ENCODE measurements at places on chromosomes 5 and 9.

- no peak for DNase-seq
These were observed 2.2 kb downstream of the PLCXD3 start for GRCh38 chr5:41508186-41508585.

GRCh38 chr5:17477573-17478265 lies 20.3 kb upstream of the TAF11L2 start:
- DNase-seq, result peak; percentile 62

GRCh38 chr5:89232139-89232603 lies 349.2 kb upstream of the MEF2C start:
- peak; percentile 20 for DNase-seq

- DNase-seq, result no peak
These were observed 26.6 kb downstream of the AK3 start for GRCh38 chr9:4714266-4715016.

- DNase-seq, result peak; percentile 21
These were observed 56.9 kb upstream of the RASA1 start for GRCh38 chr5:87210743-87211142.

DNA sequence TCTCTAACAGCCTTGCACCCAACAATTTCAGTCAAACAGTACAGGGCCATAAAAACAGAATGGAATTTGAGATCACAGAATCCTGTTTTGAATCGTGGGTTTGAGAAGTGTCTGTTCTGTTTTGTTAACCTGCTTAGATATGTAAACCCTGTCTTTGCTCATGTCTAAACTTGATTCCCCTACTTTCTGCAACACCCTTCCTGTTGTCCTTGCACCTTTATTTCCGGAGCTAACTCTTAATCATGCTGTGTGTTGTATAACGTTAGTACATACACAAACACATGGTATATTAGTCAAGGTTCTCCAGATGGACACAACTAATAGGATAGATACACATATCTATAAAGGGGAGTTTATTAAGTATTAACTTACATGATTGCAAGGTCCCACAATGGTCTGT lies 2229.2 kb upstream of the C9orf72 start:
- DNase-seq, result no peak

DNA sequence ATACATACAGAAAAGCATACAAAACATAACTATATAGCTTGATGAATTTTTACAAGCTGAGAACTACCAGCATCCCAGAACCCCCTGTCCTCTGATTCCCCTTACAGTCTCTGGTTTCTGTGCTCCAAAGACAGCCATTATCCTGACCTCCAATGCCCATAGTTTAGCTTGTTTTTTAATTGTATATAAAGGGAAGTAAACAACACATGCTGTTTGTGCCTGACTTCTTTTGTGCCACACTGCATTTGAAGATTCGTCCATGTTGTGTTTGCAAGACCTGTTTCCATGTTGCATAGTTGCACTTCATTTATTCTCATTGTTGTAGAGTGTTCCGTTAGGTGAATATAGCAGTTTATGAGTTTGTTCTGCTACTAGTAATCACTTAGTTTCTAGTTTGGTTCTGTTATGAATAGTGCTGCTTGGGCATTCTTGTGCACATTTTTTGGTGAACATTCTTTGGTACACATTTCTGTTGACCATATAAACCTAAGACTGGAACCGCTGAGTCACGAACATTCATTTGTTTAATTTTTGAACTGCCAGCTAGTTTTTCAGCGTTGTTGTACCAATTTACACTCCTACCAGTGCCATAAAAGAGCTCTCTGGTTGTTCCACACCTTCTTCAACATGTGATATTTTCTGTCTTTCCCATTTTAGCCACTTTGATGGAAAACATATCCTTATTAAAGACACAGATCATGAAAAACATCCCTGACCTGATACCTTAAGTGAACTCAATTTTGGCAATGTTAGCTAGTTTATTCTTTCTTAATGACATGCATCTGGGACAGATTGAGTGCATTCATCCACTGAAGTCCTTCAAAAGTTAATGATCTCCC lies 78.1 kb upstream of the ANXA1 start:
- no peak for DNase-seq

GRCh38 chr5:124859556-124860290 lies 113.3 kb upstream of the ZNF608 start:
- no peak for DNase-seq

DNA sequence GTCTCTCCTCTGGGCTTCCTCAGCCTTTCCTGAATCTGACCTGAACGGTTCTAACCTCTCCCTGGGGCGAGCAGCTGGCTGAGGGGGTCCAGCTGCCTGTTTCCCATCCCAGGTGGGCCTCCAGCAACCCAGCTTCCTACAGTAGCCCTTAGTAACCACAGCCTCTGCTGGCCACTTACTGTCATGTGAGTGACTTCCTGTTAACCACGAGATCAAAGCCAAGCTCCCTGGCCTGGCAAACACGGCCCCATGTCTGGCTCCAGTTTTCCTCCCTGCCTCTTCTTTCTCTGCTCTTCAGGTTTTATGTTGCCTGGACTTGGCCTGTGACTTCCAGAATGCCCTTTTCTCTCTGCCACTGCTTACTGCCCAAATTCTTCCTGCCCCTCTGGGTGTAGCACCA lies 47.2 kb upstream of the DAB2IP start:
- DNase-seq, result peak; percentile 56

DNA sequence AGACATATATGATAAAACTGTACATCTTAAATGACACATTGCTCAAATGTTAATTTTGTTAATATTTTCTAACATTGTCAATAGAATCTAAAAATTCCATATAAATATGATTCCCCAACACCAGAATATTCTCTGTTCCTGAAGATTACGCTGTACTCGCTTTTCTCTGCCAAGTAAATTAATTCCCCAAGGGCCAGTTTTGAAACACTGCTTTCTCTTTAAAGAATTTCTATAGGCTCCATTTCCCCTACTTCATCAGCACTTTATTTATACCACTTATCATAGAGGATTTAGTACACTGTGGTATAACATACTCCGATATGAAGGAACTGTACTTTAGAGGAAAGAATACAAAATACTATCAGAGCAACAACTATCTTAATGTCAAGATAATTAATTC lies 101.4 kb upstream of the ACOT12 start:
- DNase-seq, result no peak

DNA sequence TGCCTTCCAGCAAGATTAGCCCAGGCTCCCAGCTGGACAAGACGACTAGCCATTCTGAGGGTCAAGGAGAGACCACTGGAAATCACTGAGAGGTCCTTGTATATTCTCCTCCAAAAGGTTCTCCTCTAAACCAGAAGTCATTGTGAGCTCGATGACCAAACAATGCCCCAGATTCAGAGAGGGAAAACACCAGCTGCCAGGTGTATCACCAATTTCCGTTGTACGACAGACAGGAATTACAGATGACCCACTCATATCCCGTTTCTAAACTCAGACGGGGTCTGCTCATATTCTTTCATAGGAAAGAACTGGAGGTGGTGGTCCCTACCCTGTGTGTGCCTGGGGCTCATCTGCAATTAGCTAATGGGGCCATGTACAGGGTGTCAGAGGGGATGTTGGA lies 14.2 kb downstream of the FAXDC2 start:
- no peak for DNase-seq

DNA sequence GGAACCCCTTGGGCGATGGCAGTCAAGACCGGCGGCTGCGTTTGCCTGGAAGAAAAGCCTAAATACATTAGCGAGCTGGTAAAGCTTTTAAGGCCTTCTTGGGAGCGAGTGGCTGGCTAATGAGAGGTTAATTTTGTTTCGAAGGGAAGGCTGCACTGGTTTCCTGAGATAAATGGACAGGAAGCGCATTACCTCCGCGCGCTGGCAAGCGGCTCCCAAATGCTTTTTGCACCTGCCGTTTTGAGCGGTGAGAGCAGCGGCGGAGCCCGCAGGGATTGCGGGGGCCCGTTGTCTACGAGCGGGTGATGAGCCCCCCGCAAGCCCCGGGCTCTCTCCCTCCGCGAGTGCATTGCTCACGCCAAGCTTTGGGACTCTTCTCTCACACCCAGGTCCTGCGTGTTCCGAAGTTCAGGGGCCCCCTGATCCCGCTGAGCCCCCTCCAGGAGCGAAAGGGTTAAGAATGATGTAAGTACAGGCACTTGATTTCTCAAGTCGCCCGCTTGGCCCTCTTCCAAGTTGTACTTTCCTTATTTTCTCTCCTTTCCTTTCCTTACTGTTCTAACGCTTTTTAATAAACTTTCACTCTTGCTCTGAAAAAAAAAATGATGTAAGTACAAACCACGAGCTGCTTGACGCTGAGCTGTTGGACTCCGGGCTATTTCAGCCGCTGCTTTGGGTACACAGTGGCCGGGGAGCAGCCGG lies 3.1 kb upstream of the RGMB start:
- peak; percentile 92 for DNase-seq

DNA sequence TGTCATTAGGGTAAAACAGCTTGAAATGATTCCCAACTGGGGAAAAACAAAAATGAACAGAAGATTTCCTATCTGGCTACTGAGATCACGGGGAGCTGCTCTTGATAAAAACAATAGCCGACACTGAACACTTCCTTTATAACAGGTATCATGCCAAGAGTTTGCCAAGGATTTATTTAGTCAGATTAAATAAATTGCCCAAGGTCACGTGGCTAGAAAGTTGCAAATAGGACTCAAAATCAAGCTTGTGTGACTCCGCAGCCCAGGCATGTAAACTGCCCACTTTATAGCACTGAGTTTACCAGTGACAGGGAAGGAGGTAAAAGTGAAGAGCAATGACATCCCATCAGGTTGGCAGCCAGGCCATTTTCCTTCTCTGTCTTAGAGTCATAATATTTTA lies 120.7 kb upstream of the ZNF618 start:
- no peak for DNase-seq

DNA sequence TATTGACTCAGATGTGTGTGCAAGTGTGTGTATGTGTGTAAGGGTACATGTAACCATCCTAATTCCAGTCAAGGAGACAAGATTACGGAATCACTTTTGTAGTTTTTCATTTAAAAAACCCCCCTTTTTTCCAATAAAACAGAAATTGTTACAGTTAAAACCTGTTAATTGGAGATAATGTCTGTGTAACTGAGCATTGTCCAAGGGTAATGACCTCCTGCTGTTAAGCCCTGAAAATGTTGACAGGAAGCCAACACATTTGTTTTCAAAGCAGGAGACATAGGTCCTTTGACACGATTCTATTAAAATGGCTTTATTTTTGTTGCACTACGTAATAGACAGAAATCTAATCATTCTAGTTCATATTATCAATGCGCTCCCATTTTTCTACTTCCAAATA lies 457.3 kb upstream of the ARRDC3 start:
- peak; percentile 12 for DNase-seq

- DNase-seq, result peak; percentile 30
These were observed 101.5 kb upstream of the SNX2 start for GRCh38 chr5:122673343-122673742.

DNA sequence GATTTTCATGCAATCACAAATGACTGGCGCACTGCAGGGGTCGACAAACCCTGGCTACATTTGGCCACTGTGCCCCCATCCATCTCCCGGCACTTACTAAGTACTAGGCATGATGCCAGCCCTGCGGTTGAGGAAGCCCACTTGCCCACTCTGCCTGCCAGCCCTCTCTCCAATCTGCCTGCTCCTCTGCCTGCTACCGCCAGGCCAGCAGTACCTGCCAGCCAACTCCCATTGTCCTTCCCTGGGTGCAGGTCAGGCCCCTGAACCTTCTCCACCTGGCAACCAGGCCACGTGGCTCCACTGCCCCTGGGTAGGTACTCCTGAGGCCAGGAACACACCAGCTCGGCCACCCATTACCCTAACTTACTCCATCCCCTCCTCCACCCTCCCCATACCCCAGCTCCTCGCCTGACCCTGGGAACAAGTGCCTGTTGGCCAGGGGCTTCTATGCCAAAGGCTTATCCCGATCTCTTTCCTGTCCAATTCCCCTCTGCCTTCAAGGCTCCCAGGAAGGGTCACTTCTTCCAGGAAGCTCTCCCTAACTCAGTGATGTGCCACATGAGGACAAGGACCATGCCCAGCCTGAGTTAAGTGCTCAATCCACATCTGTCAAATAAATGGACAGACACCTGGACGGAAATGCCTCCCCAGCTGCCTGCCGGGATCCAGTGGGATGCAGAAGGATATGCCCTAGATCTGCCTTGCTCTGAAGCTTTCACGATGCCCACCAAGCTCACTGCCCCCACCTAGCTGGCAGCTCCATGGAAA lies 6.6 kb downstream of the EEIG1 start:
- no peak for DNase-seq

DNA sequence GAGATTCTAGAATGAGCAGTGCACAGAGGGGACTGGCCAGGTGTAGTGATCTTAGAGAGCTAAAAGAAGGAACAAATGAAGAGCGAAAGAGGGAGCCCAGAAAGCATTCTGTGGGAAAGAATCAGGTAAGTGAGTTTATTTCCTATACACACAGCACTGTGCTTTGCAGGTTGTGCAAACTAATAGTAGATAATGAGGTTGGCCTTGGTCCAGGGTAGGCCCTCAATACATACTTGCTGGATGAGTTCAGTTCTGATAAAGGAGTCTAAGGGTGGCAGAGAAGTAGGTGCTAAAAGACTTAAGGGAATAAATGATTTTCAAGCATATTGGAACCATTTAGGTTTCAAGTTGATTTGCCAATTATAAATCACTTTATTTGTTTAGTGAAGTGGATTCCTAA lies 122.0 kb downstream of the NPR3 start:
- no peak for DNase-seq

GRCh38 chr5:158601118-158601517 lies 498.6 kb downstream of the EBF1 start:
- DNase-seq, result no peak

- DNase-seq, result peak; percentile 57
These were observed 22.1 kb downstream of the P4HA2 start for GRCh38 chr5:132205385-132206125.

DNA sequence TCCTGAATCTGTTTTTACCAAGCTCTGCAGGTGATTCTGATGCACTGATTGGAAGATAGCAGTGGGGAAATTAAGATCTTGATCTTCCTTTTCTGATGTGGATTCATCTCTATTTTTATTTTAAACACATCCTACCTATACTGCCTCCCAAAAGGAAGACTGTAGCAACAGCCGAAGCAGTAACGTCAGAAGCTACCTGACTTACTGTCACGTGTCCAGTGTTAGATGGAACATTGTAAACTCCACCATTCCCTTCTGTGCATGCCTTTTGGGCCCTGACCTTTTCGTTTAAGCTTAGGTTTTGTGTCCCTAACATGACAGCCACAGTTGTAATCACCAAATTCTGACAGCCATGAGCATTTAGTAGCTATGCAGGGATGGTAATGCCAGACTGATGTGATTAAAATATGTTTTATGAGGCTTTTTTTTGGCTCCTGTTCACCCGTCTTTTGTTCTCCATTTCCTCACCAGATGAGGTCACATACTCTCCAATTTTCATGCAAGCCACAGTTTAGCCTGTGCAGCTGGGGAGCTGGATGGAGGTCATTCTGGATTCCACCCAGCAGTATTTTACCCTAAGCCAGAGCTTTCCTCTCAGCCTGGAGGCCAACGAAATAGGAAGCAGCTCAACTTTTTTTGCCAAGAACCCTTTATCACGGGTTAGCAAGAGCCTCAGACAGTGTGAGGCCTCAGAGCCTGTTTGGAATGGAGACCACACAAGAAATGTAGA lies 15.6 kb upstream of the FOXD1 start:
- DNase-seq, result peak; percentile 29

GRCh38 chr5:142958944-142959682 lies 188.9 kb downstream of the ARHGAP26 start:
- DNase-seq, result no peak
